ENCODE measurements at places on chromosomes 5 and 9.

DNA sequence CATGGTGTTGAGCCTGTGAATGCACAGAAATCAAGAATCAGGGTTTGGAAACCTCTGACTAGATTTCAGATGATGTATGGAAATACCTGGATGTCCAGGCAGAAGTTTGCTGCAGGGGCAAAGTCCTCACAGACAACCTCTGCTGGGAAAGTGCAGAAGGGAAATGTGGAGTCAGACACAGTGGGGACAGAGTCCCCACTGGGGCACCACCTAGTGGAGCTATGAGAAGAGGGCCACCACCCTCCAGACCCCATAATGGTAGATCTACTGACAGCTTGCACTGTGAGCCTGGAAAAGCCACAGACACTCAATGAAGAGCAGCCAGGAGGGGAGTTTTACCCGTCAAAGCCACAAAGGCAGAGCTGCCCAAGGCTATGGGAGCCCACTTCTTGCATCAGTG lies 181.9 kb upstream of the SEMA6A start:
- no peak for DNase-seq

GRCh38 chr9:80954521-80954920 lies 734.8 kb downstream of the TLE1 start:
- no peak for DNase-seq

- DNase-seq, result no peak
Observed at GRCh38 chr5:120817044-120817985, 353.2 kb downstream of the PRR16 start.

DNA sequence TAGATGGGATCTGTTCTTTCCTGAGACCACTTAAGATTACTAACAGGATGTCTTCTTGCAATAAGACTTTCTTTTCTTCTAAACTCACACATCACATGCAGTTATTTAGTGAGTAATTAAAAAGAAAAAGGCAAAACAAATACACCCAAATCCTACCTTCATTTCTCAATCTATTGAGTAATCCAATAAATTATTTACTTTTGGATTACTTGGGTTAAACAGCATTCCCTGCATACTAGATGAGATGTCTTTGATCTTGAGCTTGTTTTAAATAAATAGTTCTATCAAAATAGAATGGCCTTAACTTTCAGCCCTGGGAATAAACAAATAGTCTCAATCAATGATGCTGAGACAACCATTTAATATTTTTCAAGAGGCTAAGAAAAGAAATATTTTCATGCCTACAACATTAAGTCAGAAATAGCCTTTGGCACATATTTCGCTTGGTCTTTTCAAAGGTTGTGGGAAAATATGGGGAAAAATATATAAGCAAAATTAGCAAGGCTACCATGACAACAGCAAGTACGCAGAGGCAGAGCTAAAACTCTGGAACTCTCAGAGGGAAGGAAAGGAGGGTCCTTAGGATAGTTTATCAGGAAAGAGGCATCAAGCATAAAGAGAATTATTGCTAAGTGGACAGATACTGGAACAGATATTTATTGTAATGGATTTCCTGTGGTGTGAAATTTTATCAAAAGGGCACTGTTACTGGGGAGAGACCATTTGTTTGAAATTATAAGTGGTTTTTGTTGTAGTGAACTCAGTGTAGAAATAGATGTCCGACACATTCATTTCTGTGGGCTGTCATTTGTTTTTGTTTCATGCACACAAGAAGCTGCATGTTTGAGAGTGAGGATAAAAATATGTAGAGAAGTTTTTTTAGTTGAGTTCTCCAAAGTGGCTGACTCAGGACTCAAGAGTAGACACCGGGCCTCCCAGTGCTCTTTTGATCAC lies 70.2 kb upstream of the CDH6 start:
- no peak for DNase-seq

GRCh38 chr9:111056538-111056937 lies 18.3 kb upstream of the LPAR1 start:
- no peak for DNase-seq

DNA sequence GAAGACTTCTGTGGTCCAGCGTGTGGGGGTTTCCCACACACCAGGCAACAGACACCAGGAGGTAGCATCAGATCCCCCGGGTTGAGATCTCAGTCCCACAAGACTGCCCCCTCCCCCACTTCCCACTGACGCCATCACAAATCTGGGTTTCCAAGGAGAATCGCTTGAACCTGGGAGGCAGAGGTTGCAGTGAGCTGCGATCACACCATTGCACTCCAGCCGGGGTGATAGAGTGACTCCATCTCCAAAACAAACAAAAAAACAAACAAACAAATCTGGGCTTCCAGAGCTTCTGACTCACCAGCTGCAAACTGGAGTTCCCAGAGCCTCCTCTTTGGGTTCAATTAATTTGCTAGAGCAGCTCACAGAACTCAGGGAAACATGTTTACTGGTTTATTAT lies 4.7 kb upstream of the GBGT1 start:
- no peak for DNase-seq

GRCh38 chr9:109026306-109026705 lies 13.0 kb upstream of the CTNNAL1 start:
- no peak for DNase-seq

- DNase-seq, result no peak
Observed at GRCh38 chr9:113993838-113994540, 84.1 kb downstream of the AMBP start.

- no peak for DNase-seq
Observed at GRCh38 chr9:124760719-124761118, 10.4 kb downstream of the NR6A1 start.

- DNase-seq, result no peak
Observed at GRCh38 chr5:42756606-42757601, at the start of gene CCDC152. TSS of gene CCDC152 (plus strand) at chr5:42756818. CDS start at chr5:42759122, 2,304 bp downstream.

GRCh38 chr9:16002816-16003215 lies 450.0 kb downstream of the CCDC171 start:
- no peak for DNase-seq

- DNase-seq, result no peak
Observed at GRCh38 chr9:95032580-95033341, 284.7 kb downstream of the FANCC start.

DNA sequence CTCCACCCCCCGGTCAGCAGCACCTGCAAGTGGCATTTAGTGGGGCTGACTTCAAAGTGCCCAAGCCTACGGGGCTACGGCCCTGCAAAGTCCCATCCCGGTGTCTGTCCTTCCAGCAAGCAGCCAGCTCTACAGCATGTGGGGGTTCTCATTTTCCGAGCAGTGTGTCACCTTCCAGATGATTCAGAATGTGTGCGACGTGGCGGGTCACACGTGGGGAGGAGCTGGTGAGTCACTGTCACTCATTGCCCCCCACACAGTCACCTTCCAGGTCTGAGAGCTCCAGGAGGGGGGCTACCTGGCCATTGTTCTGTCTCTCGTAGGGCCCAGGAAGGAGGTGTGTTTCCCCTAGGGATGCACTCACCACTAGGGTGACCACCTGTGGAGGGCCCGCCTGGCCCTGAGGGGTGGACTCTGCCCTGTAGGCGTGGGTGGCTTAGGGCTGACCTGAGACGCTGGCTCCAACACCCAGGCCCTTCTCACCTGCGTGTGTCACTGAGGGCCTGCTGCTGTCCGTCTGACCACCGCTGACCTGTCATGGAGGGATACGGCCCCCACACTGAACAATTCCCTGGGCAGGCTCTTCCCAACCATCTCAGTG lies 70.2 kb downstream of the SEMA4D start:
- no peak for DNase-seq

DNA sequence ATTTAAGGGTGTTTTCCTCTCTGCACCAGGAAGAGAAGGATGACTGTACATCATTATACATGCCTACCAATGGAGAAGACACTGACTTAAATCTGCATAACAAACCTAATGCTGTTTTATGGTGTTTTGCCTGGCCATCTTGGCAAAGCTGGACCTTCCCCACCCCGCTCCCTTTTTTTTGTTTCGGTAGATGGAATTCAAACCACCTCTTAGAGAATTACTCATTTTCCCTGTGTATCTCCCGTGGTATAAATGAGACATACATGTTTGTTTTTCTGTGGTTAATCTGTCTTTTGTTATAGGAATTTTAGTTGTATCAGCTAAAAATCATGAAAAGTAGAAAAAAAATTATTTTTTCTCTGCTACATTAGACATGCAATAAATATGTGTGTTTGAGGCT lies 28.8 kb downstream of the IL12B start:
- DNase-seq, result no peak

DNA sequence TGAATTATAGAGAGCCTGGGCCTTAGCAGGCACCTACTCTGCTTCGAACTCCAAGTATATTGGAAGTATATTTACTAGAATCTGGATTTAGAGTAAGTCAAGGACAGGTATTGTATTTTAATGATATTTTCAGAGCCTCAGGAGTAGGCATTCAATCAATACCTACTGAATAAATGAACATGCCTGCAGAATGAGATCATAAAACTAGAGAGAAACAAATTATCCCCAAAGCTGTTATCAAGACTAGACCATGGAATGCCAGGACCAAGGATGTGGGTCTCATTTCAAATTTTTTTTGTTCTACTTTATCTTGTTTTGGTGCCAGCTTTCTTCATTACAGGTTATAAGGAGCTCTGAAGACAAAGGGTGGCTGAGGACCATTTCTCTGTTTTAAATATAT lies 66.0 kb downstream of the GDNF start:
- no peak for DNase-seq

DNA sequence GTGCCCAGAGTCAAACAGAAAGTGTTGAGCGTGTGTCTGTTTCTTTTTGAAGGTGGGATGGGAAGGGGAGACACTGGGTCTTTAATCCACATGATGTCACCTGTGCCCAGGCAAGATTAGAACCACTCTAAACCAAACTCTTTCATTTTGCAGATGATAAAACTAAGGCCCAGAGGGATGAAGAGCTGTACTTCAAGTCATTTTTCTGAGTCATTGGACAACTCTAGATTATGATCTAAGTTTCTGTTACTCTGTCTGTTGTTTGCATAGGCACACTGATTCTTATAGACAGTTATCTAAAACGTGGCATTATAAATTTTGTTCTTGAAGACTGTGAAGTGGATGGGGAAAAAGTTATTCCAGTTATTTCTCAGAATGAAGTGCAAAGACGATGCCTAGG lies 48.8 kb downstream of the MAST4 start:
- no peak for DNase-seq

- DNase-seq, result no peak
Observed at GRCh38 chr9:34802916-34803315, 93.0 kb upstream of the CCL21 start.

Data from LoVo (cell line).